Retinal pigment epithelial cell (primary cell): ENCODE measurements at places on chromosomes 2 and 18.

- DNase-seq = no peak
Measured at GRCh38 chr2:149132339-149132738, 93.8 kb downstream of the LYPD6B start.

DNA sequence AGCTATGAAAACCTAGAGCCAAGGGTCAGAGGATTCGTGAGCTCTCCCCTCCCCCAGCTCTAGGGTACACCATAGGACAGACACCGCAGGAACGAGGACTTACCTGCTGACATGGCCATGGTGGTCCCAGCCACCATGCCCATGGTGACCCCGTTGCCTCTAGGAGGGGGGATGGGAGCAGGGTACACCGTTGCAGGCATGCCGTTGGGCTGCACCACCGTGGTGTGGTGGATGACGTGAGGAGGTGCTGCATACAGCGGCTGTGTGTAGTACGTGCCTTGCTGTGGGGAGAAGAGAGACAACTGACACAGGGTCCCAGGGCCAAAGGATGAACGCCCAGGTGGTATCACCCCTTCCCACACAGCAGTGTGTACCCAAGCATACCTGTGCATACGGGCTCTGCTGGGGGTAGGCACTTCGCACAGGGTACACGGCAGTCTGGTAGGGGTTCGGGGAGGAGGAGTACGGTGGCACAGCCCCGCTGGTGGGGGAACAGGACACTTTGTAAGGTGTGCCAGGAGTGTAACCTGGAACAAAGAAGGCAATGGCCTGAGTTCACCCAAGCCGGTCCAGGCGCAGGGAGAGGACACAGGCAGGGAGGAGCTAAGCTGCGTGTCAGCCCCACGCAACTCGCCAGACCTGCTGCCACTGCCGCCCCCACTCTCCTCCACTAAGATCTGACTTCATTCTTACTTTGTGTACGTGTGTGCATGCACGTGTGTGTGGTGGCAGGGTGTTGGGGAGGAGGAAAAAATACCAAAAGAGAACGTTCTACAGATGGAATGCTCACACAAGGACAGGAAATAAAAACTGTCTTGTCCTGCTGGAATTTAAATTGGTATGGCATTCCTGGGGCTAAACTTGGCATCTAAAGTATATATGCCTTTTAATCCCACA is 37.8 kb downstream of the FAM168B start:
- DNase-seq = no peak

DNA sequence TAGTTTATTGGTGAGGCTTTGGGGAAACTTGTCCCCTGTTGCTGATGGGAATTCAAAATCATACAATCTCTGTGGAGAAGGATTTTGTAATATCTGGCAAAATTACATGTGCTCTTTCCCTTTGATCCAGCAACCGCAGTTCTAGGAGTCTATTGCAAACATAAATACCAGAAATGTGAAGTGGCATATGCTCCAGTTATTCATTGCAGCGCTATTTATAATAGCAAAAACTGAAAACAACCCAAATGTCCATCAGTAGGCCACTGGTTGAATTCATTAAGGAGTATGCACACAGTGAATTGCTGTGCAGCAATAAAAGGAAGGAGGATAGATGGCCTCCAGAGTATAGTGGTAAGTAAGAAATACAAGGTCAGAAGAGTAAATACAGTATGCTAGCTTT is 76.5 kb downstream of the HNRNPLL start:
- DNase-seq = no peak

DNA sequence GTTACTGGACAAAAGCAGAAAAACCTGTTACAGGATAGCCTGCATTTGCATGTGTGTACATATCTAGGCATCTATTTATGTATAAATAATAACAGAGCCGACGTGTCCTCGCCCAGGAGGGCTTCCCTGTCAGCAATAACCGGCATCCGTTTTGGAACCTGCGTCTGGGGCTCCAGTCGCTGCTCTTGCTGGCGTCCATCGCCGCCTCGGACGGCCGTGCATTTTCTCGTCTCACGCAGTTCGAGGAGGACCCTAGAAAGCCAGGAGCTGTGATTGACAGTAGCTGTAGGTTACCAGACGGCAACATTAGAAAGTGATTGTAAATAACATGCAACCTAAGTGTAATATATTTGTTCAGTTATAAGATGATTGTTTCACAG is 132.6 kb downstream of the NFATC1 start:
- DNase-seq = no peak

- no peak for DNase-seq
Measured at GRCh38 chr2:126889071-126889470, 9.6 kb upstream of the TEX51 start.

- DNase-seq = no peak
Measured at GRCh38 chr2:67565262-67565661, 168.1 kb downstream of the ETAA1 start.

DNA sequence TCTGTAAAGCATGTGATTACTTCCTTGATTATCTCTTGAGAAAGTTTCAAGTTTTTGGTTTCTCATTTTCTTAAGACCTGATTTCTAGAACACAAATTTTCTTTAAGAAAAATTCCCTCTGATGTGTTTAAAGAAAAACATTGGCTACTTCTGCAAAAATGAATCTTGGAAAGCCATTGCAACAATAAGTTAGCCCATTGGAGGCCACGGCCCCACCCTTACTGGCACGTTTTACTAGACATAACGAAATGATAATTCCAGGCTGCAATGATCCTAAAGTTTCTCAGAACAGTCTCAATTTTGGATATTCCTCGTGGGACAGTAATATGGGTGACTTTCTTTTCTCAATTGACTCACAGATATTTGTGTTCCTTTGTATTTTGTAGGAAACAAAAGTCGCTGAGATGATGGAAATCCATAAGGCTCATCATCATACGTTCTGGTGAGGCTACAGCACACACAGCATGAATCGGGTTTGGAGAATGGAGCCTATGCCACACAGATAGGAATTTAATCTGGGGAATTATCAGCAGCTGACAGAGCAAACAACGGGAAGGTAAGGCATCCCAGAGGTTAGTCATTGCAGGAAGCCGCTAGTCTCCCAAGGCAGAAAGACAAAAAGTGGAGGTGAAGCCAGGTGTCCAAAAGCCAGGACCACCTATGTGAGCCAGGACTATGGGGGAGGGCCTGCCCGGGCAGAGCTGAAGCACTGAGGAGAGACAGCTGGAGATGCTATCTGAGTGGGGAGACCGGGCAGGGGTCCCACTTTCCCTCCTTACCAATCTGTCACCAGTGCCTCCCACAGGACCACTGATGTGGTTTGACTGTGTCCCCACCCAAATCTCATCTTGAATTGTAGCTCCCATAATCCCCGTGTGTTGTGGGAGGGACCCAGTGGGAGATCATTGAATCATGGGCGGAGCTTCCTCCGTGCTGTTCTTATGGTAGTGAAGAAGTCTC is 35.9 kb downstream of the SOWAHC start:
- DNase-seq = no peak

DNA sequence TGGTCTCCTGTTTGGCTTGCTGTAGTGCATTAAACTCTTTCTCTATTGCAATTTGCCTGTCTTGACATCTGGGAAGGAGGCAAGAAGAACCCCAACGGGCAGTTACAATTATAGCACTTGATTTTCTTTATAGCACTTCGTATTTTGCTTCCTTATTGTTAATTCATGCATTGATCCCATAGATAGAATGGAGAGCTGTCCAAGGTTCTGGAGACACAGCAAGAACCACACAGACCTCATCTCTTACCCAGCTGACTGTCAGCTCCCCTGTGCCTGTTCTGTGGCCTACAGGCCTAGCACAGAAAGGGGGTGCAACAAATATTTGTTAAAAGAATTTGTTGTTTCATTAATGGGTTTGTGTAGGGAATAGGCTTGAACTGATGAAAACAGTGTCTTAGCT is 194.3 kb downstream of the GALNT1 start:
- no peak for DNase-seq
